ENCODE measurements at places on chromosomes 6 and 20.
A peak's percentile ranks its signal among the peaks of the same experiment; 100 is the strongest.

DNA sequence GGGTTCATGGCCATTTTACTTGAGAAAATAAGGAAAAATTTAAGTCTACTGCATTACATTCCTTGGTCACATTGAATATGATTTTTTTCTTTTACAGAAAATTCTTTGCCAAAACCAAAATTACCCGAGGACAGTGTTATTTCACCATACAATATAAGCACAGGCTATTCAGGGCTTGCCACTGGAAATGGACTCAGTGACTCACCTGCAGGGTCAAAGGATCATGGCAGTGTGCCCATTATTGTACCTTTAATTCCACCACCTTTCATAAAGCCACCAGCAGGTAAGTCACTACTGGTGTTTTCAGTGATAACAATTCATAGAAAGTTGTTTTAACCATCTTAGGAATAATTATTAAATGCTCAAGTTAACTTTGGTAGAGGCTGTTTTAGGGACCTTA, 16.2 kb downstream of the SOBP start:
- no peak for ATAC-seq

GRCh38 chr6:75486850-75487518, 6.6 kb downstream of the FILIP1 start:
- ATAC-seq, result no peak

DNA sequence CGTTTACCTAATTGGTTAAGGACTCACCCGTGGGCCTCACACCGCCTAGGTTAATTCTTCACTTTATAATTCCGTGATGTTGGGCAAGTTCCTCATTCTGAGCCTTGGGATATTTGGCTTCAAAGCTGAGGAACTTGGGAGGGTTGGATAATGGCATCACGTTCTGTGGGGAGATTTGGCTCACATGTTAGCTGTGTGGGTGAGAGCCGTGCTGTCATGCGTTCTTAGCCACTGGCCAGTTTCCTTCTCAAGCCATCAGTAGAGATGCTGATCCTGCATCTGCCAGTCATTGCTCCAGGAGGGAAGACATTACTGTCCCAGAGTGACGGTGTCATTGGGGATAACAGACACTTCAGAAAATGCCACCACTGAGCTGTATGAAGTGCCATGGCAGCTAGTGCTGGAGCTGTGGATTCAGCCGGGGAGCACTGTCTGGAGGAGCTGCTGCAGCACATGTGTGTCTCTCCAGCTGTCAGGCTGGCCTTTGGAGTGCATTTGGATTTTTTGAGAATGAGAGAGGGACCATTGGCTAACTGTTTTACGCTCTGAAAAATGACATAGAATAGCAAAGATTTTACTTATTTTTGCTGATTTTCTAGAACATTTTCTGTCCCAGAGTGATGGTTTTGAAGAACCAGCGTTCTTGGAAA, 16.5 kb downstream of the IGF2R start:
- ATAC-seq, result no peak

DNA sequence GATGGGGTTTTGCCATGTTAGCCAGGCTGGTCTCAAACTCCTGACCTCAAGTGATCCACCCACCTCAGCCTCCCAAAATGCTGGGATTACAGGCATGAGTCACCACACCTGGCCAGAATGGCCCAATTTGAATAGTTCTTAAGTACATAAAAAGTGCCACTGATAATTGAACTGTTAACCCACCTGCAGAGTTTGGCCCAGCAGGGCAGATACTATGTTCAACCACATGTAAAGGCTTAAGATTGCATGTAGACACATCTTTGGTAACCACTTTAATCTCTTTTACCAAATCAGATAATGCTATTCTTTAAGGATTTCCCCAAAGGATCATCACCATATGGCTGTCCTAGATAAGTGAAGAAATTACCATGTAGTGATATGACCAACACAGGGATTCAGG, 21.3 kb upstream of the SGK1 start:
- no peak for ATAC-seq

DNA sequence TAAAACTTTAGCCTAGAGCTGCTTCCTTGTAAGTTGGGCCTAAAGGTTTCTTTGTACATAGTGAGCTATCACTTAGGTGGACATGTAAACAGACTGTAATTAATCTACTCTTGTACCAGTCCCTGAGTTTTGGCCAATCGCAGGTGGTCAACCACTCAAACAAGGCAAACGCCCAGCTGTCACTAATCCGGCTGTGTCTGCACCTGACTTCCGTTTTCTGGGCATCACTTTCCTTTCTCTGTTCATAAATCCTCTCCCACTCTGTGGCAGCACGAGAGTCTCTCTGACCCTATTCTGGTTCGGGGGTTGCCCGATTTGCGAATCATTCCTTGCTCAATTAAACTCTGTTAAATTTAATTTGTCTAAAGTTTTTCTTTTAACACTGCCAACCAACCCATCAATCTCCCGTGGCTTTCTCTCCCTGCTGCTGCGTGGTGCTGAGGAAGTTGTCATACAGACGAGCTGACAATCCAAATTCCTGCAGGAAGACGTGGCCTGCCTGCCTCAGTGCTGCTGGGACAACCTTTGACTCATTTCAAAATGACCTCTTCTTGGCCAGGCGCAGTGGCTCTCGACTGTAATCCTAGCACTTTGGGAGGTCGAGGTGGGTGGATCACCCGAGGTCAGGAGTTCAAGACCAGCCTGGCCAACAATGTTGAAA, 206.3 kb downstream of the QKI start:
- ATAC-seq, result no peak

DNA sequence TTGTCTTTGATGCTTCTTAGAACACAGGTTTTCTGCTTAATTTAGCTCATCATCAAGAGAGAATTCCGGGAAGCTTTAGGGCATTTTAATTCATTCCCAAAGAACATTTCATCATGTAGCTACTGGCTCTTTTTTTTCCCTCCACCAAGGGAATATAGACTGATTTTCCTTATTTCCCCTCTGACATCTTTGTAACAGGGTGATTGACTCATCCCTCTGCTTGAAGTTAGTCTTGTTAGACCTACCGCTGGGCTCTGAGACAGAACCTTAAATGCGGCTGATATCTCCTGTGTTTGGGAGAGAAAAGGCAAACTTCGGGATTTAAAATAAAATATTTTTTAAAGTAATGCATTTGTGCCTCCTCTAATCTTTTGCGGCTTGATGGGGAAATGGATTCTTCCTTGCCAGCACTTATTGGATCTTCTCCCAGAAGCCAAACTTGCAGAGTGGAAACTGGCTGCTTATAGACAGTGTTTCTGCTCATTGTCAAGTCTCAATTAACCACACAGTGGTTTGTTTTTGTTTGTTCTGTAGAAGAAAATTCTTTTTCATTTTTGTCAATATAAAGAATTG, 272.7 kb upstream of the PLCB4 start:
- no peak for ATAC-seq

GRCh38 chr6:140931581-140931980, 1201.1 kb upstream of the GJE1 start:
- no peak for ATAC-seq

DNA sequence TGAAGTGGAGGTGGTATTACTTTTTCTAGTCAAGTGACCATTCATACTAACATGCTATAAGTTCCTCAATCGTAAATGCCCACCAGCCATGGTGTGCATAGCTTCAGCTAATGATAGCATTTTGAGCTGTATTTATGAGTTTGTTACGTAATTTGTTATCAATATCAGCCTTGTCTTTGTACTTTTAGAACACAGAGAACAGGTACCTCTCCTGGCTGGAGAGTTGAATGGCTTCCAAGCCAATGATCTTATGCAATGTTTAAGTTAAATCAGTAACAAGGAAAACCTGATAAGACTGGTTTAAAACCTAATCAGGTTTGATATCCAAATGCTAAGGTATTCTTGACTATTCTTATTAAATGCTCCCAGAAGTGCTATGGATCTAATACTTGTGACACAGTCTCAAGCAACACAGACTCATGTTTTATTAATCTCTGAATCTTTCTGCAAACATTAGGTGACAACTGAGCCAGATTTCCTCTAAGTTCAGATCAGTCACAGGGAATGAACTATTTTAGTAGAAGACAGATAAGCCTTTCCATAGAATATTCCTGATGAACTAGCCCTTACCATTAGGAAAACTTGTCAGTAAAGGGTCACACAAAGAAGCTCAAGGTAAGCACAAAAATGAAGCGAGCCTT, 154.8 kb downstream of the PTPRK start:
- ATAC-seq, result no peak

DNA sequence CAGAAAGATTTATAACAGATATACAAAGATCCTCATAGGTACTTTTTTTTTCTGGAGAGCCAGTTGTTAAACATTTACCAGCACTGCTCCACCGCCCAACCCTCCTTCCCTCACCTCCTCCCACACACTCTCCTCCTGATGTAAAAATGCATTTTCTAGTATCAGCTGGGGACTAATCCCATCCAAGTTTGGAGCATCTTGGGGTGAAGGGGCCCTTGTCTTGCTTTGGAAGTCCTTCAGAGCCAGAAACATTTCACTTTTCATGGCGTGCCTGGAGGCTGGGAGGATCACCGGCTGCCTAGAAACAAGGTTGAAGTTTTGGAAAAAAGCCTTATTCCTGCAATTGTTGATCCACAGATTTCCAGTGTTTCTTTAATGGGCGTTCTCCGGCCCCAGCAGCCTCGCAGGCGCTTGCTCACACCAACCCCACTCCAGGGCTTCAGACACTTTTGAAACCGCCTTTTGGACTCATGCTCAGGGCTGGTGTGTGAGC, 165.1 kb upstream of the AFDN start:
- no peak for ATAC-seq

DNA sequence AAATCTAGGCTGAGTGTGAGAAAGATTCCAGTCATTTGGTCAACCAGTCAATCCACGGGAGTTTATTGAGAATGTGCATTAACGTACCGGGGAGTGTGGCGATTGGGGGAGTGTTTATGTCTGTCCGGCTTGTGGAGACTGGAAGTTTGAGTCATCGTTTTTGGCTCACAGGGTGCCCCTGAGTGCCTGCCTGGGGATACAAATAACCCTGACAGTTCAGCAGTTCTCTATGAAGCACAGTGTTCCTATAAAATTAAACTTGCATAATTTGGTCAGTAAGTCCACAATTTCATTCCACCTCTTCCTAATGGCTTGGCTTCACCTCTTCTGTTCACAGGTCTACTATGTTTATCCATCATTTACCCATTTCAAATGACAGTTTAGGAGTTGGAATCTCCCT, 72.6 kb upstream of the PLEKHG1 start:
- ATAC-seq, result no peak

GRCh38 chr6:144215402-144215931, 65.2 kb downstream of the STX11 start:
- ATAC-seq, result peak; percentile 34

DNA sequence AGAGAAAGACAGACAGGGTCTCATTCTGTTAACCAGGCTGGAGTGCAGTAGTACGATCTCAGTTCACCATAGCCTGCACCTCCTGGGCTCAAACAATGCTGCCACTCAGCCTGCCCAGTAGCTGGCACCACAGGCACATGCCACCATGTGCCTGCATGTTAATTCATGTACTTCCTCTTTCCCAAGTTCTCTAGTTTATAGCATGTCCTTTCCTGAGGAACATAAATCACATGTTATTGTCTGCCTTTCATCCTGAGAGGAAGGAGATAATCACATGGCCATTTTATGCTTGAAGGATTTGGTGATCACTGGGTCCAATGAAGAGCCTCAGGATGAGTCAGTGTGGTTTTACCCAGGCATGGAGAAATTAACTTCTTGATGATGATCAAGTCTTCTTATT, 47.9 kb downstream of the COL11A2 start:
- ATAC-seq, result no peak

- ATAC-seq, result no peak
These were observed 379.9 kb downstream of the C6orf118 start for GRCh38 chr6:164929408-164929977.

DNA sequence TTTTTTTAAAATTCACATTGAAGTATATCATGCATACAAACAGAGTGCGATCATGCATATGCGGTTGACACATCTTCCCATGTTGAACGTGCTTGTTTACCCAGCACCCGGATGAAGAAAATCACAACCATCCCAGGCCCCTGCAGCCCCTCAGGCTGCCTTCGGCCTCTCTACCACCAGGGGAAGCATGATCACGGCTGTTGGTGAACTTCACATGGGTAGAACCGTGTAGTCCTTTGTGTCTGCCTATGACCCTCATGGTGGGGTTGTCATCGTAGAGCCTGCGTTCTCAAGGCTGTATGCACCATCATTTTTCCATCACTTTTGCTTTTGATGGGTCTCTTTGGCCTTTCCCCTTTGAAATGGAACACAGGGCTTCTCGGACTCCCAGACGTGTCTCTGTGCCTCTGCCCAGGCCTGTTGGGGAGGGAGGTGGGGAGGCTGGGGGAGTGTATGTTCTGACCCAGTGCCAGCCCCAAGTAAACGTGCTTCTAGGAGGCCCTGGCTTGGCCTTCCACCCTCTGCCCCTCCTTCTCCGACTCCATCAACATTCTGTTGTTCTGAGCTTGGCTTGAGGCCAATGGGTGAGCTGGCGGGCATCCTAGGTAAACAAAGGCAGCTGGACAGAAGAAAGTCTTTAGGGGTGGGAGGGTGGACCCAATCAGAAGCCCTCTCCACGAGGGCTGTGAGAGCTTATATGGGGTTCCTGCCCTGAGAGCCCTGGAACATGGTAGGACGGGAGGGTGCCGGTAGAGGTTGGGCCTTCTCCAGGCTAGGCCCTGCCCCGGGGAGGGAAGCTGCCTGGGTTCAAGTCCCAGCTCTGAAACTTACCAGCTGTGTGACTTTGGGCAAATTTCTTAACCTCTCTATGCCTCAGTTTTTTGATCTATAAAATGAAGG, 39.7 kb downstream of the TGM2 start:
- ATAC-seq, result peak; percentile 19

DNA sequence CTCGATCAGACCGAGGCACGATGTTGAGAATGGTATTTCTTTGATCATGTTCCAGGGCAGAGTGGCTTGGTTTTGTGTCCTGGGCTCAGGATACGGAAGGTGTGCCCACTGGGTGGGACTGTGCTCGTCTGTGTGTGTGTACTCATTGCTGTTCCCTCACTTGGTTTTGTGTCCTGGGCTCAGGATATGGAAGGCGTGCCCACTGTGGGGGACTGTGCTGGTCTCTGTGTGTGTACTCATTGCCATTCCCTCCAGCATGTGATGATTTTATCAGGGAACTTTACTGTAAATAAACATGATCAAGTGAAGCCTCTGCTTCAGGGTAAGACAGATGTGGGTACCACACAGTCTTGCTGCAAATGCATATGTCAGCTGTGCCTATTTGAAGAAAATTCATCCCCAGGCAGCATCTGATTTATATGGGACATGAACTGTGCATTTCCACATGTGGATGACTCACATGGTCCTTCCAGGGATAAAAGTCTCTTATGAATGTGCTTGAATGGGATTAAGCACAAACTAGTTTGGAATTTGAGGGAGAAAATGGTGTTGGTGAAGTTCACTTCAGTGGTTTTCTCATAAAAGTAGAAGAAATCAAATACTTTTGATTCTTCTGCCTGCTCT, 274.3 kb downstream of the QKI start:
- ATAC-seq, result no peak

- no peak for ATAC-seq
These were observed 12.4 kb upstream of the DEK start for GRCh38 chr6:18276610-18277236.
